ENCODE measurements at places on chromosomes 1 and 21. TPM values are rescaled to one million over a fixed set of nuclear protein-coding genes. Genes with fewer than 3 reads are reported as not detected.

DNA sequence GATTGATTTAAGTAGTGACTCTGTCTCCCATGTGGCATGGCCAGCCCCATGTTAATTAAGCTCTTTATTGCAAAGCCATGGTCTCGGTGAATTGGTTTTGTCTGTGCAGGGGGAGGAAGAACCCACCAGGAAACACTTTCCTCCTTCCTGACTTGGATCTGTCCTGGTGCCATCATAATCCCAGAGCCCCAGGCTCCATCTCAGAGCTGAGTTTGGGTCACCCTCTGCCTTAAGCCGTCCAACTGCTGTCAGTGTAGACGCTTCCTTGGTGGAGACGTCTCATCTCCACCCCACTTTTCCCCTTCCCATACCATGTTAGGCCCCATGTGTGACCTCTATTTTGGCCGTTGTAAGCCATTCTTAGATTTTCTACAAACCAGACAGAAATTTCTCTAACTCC, 36.0 kb upstream of the COL6A2 start:
- no peak for DNase-seq

DNA sequence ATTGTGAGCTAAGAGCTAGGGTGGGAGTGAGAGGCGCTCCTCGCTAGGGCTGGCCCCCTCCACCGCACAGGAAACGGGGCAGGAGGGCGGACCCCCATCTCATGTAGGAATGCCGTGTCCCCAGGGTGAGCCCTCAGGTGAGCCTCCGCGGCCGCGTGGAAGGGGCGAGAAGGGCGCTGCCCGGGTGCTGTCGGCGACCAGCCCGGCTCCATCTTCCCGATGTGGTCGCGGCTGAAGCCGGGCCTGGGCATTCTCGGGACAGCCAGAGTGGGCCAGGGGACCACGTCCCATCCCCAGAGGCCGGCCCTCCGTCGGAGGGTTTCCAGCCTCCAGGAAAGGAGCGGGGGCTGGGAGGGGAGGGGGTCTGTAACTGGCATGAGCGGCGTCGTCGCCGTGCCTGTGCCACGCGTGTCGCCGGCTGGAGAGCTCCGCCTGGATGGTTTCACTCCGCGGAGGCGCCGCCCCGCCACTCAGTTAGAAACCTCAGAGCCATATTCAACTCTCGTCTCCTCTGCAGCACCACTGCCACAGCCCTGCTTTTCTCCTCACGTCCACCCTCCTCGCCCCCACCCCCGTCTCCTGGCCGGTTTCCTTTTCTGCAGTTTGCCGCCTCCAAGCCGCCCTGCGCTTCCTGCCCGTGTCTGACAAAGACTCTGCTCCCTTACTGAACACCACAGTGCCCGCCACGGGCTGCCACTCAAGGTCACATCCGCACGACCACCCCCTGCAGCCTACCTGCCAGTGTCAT, at the start of gene TMEM269:
TSS of gene TMEM269 (plus strand) at position 46 of the 748 bp plus-strand sequence. CDS start 4,903 bp downstream, outside the sequence.
- DNase-seq = peak; percentile 63

DNA sequence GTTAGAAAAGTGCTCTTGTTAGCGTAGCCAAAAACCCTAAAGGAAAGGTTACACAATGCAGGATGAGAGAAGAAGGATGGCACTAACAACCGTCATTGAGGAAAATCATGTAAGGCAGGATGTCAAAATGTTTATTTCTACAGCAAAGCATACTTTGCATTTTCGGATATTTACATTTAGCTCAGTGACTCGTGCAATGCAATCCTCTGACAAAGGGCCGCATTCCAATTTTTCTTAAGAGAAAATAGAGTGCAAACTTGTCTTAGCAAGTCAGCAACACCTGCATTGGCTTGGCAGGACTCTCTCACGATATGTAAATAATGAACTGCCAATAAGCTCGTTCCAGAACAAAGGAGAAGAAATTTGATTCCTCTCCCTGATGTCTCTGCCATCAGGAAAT, 33.3 kb downstream of the TIAM1 start:
- no peak for DNase-seq

DNA sequence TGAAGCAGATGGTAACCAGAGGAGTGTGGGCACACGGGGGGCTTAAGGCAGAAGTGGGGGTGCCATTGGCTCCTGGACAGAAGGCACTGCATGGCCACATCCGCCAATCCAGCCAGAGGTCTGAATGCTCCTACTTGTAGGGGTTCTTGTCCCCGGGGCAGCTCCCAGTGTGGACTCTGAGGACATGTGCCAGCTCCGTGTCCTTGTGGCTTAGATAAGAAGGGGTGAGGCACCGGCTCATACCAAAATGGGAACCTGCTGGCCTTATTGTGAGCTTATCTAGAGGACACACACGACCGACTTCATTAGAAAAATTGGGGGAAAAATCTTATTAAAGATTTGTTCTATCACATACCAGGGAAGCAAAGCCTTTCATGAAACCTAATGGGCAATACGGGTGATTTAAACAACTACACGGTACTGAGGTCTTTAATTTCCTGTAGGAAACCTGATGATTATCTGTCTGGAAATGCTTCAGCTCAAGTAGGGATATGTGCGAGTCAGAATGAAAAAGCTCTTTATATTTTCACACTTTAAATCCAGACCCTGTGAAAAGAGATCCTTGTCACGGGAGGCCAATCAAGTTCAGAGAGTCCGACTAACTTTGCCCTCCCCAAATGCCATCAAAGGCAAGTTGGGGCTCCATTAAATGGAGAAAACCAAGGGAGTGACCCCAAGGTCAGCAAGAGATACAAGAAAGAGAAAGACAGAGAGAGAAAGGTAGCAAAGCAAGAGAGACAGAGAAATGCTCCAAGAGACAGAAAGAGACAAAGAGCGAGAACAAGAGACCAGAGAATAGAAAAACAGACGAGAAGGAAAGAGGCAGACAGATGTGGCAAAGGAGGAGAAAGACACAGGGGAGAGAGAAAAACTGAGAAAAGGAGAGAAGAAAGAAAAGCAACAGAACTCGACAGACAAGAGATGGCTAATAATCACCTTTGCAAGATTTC, 14.1 kb upstream of the KCNN3 start:
- DNase-seq = no peak

DNA sequence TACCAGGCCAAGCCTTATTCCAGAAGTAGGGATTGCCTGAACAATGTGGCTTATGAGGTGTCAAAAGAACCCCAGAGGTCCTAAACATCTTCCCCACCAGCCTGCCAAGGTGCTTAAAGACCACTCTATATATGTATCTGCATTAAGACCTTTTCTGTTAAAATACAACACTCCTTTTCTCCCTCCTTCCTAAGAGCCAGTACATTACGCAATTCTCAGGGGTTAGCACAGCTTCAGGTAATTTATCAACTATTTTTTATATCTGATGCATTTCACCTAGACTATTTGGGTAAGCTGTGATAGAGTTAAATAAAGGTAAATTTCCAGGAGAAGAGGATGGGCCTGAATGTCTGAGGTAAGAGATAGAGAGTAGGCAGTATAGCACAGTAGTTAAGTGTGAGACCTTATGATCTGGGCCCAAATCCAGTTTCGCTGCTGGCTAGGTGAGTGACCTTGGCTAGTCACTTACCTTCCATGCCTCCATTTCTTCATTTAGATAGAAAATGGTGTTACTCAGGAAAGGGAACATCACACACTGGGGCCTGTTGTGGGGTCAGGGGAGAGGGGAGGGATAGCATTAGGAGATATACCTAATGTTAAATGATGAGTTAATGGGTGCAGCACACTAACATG, 5.1 kb upstream of the CCN1 start:
- DNase-seq = no peak

DNA sequence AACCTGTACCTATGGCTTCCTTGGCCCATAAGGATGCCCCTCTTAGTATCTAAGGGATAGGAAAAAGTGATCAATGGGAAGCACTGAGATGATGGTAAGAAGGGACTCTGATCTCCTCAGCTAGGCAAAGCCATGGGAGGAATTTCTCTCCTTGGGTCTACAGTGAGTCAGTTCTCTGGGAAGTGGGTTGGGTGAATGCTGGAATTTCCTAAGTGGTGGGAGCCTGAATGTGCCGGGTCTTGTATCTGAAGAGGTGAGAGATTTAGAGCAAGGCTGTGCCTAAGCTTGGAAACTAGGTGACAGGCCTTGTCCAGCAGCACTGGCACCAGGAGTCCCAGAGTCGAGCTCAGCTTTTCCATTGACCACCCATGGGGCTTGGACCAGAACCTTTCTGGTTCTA, 96.3 kb upstream of the SLC2A1 start:
- no peak for DNase-seq

DNA sequence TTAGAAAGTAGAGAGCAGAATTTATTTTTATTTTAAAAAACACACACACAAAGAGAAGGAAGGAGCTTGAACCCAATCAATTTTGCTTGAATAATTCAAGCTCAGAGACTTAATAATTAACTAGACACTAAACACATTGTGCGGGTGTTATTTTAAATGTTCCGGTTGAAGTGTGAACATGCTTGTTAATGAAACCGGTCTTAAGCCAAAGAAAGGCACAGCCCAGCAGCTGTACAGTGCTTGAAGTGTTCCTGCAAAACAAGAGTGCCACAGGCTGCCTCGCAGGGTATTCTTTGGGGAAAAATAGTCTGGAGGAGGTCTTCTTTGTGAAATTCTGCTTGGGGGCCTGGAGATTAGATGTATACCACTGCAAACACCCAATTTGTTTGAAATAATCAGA, 2.2 kb upstream of the CDC42BPA start:
- DNase-seq = no peak

GRCh38 chr1:53255031-53255430, 16.7 kb upstream of the MAGOH start:
- no peak for DNase-seq

- DNase-seq = no peak
Measured at GRCh38 chr1:7253118-7253480, 467.8 kb downstream of the CAMTA1 start.

- DNase-seq = peak; percentile 69
Measured at GRCh38 chr1:26110731-26111529, 694 bp upstream of the PDIK1L start.

DNA sequence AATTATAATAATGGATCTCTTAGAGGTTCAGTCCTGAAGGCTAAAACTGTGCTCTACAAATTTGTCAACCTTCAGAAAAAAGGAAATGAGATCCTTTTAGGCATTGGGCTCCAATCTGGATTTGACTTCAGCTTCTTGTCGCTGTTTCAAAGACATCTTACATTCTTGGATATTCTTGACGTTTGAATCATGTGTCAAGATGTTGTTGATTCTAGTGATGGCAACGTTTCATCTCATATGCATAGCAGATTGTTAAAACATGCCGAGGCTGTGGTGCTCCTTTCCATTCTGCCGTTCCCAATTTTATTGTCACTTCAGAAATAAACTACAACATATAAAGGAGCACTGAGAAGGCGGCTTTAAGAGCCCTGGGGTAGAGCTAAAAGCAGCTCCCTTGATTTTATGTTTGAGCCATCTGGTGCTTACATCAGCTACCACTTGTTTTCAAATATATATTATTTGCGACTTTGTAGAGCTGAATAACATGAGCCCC, 467.6 kb upstream of the ZRANB2 start:
- no peak for DNase-seq

DNA sequence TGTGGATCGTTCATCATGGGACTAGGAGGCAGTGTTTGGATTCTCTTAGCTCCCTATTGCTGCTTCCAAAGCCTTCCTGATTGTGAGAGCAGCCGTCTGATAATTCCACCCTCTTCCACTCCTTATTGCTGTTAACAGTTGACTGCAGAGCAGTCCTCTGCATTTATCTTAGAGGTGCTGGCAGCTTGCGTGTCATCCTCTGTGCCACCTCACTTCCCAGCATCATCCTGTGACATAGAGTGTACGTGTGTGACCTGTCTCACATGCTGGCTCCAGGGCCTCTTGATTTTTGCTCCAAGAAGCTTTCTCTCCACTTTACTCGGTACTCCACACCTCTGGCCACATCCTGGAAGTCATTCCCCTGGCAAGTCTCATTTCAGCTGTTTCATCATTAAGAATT, 53.0 kb upstream of the DYNLT5 start:
- DNase-seq = no peak

- DNase-seq = no peak
Measured at GRCh38 chr1:96011606-96012005, 710.0 kb upstream of the PTBP2 start.

DNA sequence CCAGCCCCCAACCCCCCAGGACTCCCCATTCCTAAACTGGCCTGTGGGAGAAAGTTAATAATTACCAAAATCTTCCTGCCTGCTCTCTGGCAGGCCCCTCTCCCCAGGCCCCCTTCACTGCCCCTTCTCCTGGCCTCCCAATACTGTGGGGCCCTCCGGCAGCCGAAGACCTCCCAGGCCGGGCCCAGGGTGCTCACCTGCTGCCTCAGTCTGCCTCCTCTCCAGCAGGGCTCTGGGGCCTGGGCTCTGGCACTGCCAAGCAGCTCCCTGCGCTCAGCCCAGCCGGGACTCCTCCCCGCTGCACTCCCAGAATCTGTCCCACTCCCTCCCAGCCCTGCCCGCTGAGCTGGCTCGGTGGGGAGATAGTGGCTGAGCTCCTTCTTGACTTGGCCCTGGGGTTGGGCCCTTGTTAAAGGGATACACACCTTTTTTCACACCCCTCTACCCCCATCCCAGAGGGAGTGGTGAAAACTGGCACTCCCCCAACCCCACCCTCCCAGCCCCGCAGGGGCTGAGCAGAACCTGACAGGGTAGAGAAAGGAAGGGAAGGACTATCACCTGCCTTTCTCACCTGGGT, at the start of gene S100A16:
TSS of gene S100A16 (minus strand) at position 383 of the 577 bp plus-strand sequence. CDS start 4,986 bp downstream, outside the sequence.
- DNase-seq = no peak

DNA sequence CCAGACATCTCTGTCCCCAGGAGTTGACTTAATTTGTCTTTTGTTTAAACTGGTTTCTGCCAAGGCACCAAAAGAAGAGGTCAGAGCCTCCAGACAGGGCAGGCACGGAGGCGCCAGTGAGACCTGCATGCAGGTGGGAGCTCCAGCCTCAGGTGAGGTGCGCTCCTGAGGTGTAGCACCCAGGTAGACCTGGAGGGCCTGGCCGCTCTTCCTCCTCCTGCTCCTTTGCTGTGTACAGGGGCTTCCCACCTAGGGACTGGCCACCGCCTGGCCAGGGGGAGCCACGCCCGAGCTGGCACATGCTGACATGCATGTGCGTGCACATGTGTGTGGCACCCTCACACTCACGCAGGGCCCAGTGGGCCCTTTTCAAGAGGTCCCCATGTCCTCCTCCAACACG, 158.7 kb downstream of the PEX14 start:
- no peak for DNase-seq

DNA sequence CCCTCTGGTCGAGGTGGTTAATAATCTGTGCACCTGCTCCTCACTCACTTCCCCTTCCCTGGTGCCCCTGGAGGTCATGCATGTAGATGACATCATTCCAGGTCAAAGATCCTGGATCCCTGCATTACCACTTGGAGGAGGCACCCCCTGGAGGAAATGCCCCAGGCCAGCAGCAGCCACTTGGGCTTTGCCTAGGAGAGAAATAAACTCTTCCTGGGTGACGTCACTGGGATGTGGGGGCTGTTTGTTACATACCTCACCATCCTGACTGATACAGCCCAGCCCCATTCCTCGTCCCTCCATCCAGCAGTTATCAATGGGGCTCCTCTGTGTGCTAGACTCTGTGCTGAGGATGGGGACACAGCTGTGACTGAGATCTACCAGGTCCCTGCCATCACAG, 433.6 kb downstream of the PTPRU start:
- DNase-seq = no peak

Gene WNT3A
- not detected for total RNA-seq

Gene GPX7
- total RNA-seq = 27.3 TPM

Gene CD1E
- total RNA-seq = not detected

Gene CDA
- total RNA-seq = 0.35 TPM

Gene BCAR3
- total RNA-seq = 2.5 TPM

Gene OR2T2
- not detected for total RNA-seq

Gene KRTAP12-4
- not detected for total RNA-seq

Gene B3GALNT2
- 10.9 TPM for total RNA-seq

Gene ACP6
- total RNA-seq = 10.0 TPM
